ENCODE measurements at places on chromosomes 2 and 18. TPM values are rescaled to one million over a fixed set of nuclear protein-coding genes. Genes with fewer than 3 reads are reported as not detected.

Gene RBKS
- total RNA-seq: 5.4 TPM

Gene PASK
- total RNA-seq: 10.8 TPM

- H3K36me3 ChIP-seq: no peaks in the 10 kb centered on the region
- H3K27me3 ChIP-seq: no peaks in the 10 kb centered on the region
- H3K4me1 ChIP-seq: peaks cover 8% of the 10 kb centered on the region
- H3K4me3 ChIP-seq: no peak overlapping the region
These were observed 93.3 kb downstream of the HNRNPLL start for GRCh38 chr2:38509314-38509946.

Gene MGAT4A
- 58.7 TPM for total RNA-seq

DNA sequence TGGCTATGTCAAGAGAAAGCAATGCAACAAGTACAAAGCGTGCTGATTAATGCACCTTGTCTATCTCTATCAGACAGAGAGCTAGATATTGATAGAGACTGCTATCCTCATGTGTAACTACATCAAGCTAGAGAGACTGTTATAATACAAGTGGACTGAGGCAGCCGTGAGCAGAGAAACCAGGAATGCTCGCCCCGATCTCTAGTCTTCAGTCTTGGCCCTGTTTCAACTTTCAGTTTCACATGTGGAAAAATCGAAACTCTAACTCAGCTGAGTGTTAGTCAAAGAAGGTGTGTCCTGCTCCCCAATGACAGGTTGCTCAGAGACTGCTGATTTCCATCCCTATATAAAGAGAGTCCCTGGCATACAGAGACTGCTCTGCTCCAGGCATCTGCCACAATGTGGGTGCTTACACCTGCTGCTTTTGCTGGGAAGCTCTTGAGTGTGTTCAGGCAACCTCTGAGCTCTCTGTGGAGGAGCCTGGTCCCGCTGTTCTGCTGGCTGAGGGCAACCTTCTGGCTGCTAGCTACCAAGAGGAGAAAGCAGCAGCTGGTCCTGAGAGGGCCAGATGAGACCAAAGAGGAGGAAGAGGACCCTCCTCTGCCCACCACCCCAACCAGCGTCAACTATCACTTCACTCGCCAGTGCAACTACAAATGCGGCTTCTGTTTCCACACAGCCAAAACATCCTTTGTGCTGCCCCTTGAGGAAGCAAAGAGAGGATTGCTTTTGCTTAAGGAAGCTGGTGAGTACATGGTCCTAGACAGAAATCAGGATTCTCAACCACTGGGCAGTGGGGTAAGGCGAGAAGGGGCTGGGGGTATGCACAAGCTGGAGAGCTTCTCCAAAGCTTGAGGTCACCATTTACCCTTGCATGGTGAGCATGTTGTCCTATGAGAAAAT is at the start of gene RSAD2:
TSS of gene RSAD2 (plus strand) at position 376 of the 903 bp plus-strand sequence. CDS start at position 400, 24 bp downstream.
- DNase-seq: peak; percentile 52
- H3K27ac ChIP-seq: peak within 1 kb of the TSS; percentile 84
- H3K36me3 ChIP-seq: no peaks in the 10 kb centered on the region
- H3K4me1 ChIP-seq: peaks cover 23% of the 10 kb centered on the region

Gene SP140
- total RNA-seq: 6.5 TPM

Gene COPS7B
- 91.1 TPM for total RNA-seq
